ENCODE measurements at places on chromosomes 3 and 15.
A peak's percentile ranks its signal among the peaks of the same experiment; 100 is the strongest.

GRCh38 chr3:178302966-178303930, 233.0 kb upstream of the KCNMB2 start:
- no peak for DNase-seq

DNA sequence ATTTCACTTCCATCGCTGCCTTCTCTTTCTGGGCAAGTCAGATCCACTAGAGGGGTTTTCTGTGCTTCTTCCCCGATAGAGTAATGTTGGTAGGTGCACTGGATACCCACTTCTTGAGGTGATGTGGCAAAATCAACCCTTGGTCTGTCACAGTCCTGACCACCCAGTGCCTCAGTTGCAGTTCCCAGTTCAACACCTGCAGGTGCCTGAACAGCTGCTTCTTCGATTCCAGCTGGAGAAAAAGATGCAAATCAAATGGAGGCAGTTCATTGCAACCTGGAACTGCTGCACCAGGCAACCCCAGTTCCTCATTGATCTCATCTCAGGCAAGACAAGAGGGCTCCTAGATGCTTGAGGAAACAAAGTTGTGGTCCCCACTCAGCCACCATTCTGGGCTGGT, 186.6 kb downstream of the UBE2E2 start:
- DNase-seq, result peak; percentile 1

- DNase-seq, result no peak
Measured at GRCh38 chr15:88622605-88622975, 1.4 kb downstream of the AEN start.

- no peak for DNase-seq
Measured at GRCh38 chr15:80155001-80155377, 2.2 kb downstream of the FAH start.

DNA sequence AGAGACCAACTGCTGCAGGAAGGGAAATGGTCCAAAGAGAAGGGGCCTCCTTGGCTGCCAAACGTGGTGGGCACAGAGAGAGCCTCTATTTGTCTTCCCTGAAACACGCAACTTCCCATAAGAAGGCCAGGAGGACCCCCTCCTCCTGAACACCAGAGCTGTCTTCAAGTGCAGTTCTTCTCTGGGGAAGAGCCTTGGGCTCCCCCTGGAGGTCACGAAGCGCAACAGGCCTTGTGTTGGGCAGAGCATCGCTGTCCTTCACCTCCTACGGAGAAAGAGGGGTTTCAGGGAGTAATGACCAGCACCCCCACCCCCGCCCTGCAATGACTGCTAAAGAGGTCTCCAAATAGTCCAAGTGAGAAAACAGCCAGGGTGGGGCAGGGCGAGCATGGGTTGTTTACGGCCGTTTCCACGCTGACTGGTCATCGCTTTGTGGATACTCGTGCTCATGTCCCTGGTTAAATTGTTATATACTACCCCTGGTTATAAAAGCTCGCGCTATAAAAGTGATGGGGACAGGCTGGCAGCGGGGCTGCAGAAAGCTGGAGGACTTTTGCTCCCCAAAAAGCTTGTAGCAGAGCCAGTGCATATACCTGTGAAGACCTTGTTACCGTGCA, 397.5 kb upstream of the ATP10A start:
- peak; percentile 33 for DNase-seq
